ENCODE measurements at places on chromosomes 3 and 15. TPM values are rescaled to one million over a fixed set of nuclear protein-coding genes. Genes with fewer than 3 reads are reported as not detected.

Gene UBE2E2
- polyA plus RNA-seq, result 43.2 TPM

Gene SLC38A3
- 0.11 TPM for polyA plus RNA-seq

Gene CD86
- not detected for polyA plus RNA-seq

Gene CCR8
- polyA plus RNA-seq, result not detected

Gene EFHB
- polyA plus RNA-seq, result 0.33 TPM

Gene RBP2
- polyA plus RNA-seq, result not detected

Gene CSPG5
- not detected for polyA plus RNA-seq

Gene HTR3E
- not detected for polyA plus RNA-seq

Gene STAB1
- not detected for polyA plus RNA-seq

Gene CNTN6
- polyA plus RNA-seq, result not detected

Gene KBTBD13
- not detected for polyA plus RNA-seq

Gene ZNF620
- polyA plus RNA-seq, result 0.69 TPM

Gene RARRES1
- polyA plus RNA-seq, result 39.0 TPM

Gene ZNF385D
- polyA plus RNA-seq, result 0.15 TPM

Gene P2RY1
- polyA plus RNA-seq, result 0.04 TPM

Gene GATM
- polyA plus RNA-seq, result 0.07 TPM

Gene PRSS50
- not detected for polyA plus RNA-seq

Gene BCHE
- 2.4 TPM for polyA plus RNA-seq

Gene FAM81A
- not detected for polyA plus RNA-seq

Gene OR5H6
- polyA plus RNA-seq, result not detected

Gene IL5RA
- not detected for polyA plus RNA-seq

Gene NR1I2
- polyA plus RNA-seq, result not detected

Gene FAM131A
- polyA plus RNA-seq, result 8.5 TPM

Gene SLC15A2
- polyA plus RNA-seq, result 0.63 TPM

Gene EBLN2
- polyA plus RNA-seq, result 3.2 TPM

Gene COX5A
- polyA plus RNA-seq, result 134 TPM

Gene MOBP
- polyA plus RNA-seq, result not detected

Gene CFAP161
- not detected for polyA plus RNA-seq

Gene ARIH1
- 85.8 TPM for polyA plus RNA-seq

Gene CNBP
- 305 TPM for polyA plus RNA-seq

Gene ACOX2
- 30.8 TPM for polyA plus RNA-seq

Gene NR2E3
- polyA plus RNA-seq, result 0.16 TPM

Gene C3orf49
- not detected for polyA plus RNA-seq

Gene BRK1
- 198 TPM for polyA plus RNA-seq
